Testis (tissue), 5 donors: ENCODE measurements at places on chromosomes 5 and 9. TPM values are rescaled to one million over a fixed set of nuclear protein-coding genes. Genes with fewer than 3 reads are reported as not detected.
A peak's percentile ranks its signal among the peaks of the same experiment; 100 is the strongest.

DNA sequence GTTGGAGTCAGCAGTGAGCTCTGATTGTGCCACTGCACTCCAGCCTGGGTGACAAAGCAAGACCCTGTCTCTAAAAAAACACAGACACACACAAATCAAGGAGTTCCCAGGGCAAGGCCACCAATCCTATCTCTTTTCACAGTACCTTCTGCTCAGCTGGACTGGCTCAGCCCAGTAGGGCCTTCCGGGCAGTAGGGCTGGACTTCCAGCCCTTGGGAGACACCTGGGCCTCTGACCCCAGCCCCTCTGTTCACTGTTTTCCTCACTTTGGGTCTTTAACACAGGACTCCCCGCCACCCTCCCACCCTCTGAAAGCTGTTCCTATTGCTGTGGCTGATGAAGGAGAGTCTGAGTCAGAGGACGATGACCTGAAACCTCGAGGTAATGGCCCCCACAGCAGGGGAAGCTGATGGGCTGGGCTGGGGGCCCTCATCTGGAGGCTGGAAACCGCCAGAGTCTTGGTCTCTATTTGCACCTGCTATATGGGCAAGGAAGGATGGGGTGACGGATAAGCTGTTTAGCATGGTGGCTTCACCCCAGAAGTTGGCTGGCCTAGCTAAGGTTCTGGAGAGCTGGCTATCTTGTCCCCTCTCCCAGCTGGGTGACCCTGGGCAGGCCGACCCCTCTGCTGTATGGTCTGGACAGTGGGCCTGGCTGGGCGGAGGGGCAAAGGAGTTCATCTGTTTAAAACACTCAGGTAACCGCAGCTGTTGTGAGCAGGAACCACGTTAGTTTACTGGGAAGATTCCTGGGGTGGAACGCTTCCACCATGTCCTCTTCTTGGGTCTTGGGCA is 25.6 kb downstream of the USP20 start:
- no peak for DNase-seq

DNA sequence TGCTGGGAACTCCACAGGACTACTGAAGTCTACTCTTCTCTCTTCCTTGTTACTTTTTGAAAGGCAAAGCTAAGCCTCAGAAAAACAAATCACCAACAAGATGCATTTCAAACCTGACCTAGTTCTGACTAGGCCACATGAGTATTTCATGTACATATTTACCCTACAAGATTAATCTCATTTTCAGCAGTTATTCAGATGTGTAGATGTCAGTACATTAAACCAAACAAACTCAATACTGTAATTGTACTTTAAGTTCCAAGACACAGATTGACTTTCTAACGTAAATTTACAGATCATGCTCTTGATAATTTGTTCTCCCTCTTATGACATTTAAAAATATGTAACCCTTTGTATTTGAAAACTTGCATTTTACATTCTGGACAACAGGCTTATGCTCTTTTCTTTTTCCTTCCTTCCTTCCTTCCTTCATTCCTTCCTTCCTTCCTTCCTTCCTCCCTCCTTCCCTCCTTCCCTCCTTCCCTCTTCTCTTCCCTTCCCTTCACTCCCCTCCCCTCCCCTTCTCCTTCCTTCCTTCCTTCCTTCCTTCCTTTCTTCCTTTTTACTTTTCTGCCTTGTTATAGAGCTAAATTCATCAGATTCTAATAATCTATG is 1653.4 kb downstream of the EFNA5 start:
- DNase-seq, result no peak

GRCh38 chr9:5851445-5851844 is 18.5 kb upstream of the ERMP1 start:
- no peak for DNase-seq

GRCh38 chr9:14437354-14438231 is 123.7 kb upstream of the NFIB start:
- DNase-seq, result peak; percentile 56

- no peak for DNase-seq
Observed at GRCh38 chr9:27622693-27623340, 49.5 kb upstream of the C9orf72 start.

- no peak for DNase-seq
Observed at GRCh38 chr9:16294133-16294770, 576.2 kb downstream of the BNC2 start.

DNA sequence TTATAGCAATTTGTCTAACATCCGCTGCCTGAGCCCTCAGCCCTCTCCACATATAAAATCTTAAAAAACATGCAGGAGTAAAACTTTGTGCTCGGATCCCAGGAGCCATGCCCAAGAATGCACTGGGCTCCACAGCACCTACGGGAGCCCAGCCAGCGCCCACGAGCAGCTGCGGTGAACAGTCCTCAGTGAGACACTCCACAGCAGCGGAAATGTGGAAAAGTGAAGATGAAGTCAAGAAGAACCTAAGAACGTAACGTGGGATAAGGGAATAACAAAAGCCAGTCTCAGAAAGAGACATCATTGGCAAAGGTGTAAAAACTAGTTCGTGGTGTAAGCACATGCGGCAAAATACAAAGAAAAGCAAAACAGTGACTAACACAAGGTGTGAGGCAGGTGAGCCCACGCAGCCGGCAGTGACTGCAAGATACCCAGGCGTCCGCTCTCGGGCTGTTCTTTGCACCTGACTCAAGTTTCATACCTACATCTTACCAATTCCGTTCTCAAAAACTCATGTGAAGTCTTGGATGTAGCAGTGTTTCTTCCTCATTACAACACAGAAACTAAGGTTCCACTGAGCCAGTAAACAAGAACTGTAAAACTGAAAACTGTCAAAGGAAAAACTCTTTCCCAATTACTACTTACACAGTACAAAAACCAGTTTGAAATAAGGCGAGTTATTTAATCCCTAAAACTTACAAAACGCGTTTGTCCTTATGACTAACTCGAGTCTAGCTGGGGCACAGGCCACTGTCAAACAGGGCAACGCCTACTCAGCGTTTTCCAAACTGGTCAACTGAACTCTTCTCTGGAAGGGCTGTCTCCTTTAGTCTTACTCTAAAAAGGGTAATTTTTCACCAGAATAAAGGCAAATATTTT is 1.7 kb downstream of the CAMSAP1 start:
- no peak for DNase-seq

- no peak for DNase-seq
Observed at GRCh38 chr5:147610798-147611197, 100.9 kb upstream of the DPYSL3 start.

DNA sequence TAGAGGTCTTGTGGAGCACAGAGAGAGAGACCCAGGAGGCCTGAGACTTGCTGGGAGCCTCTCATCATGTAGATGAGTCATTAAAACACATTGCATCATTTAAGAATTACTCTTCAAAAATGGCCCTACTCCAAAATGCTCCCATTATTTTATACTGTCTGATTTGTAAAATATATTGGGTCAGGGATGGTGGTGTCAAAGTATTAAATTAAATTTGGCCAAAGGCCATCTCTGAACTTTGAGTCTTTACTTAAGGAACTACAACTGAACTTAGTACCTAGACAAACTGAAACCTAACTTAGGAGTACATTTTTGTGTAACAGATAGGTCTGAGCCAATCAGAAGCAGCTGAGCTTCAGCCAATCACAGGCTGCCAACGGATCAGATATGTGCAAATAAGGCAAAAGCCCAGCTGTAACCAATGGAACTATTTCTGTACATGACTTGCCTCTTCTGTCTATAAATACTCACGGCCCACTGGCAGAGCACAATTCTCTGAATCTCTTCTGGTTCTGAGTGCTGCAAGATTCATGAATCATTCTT is 657.2 kb downstream of the TLE1 start:
- DNase-seq, result peak; percentile 19

GRCh38 chr9:126499005-126499910 is 114.5 kb upstream of the LMX1B start:
- DNase-seq, result peak; percentile 38

GRCh38 chr5:177367323-177367848 is 9.7 kb downstream of the RGS14 start:
- no peak for DNase-seq

- peak; percentile 88 for DNase-seq
Observed at GRCh38 chr9:14428781-14429230, 114.9 kb upstream of the NFIB start.

- DNase-seq, result peak; percentile 88
Observed at GRCh38 chr5:10301842-10302610, 5.7 kb downstream of the CMBL start.

GRCh38 chr9:127282611-127283010 is 18.0 kb downstream of the GARNL3 start:
- DNase-seq, result no peak

- DNase-seq, result peak; percentile 94
Observed at GRCh38 chr5:81233080-81233634, at the start of gene CKMT2. Gene CKMT2 (plus strand): TSS chr5:81233322. CDS start chr5:81251133, 17,811 bp downstream.

- DNase-seq, result no peak
Observed at GRCh38 chr5:170538096-170538465, 34.3 kb downstream of the KCNIP1 start.

DNA sequence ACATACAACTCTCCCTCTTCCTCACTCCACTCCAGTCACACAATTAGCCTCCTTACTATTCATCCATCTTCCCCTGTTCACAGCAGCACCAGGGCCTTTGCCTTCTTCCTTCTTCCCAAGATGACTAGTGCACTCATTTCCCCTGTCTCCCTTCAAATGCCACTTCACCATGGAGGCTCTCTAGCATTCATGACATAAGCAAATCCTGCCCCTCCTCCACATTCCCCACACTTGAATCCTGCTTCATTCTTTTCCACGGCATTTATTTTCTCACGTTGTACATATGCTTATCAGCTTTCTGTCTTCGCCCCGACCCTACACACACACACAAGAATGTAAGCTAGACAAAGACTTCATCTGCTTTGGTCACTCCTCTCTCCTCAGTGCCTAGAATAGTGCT is 133.3 kb downstream of the CDK5RAP2 start:
- DNase-seq, result no peak

- DNase-seq, result no peak
Observed at GRCh38 chr9:134358026-134358661, 31.9 kb downstream of the RXRA start.

GRCh38 chr9:98796364-98797101 is at the start of gene ANKS6:
Gene ANKS6 (minus strand): TSS chr9:98796555. CDS start chr9:98796491, 64 bp downstream.
- DNase-seq, result peak; percentile 87

- no peak for DNase-seq
Observed at GRCh38 chr5:5192681-5193080, 52.6 kb downstream of the ADAMTS16 start.

DNA sequence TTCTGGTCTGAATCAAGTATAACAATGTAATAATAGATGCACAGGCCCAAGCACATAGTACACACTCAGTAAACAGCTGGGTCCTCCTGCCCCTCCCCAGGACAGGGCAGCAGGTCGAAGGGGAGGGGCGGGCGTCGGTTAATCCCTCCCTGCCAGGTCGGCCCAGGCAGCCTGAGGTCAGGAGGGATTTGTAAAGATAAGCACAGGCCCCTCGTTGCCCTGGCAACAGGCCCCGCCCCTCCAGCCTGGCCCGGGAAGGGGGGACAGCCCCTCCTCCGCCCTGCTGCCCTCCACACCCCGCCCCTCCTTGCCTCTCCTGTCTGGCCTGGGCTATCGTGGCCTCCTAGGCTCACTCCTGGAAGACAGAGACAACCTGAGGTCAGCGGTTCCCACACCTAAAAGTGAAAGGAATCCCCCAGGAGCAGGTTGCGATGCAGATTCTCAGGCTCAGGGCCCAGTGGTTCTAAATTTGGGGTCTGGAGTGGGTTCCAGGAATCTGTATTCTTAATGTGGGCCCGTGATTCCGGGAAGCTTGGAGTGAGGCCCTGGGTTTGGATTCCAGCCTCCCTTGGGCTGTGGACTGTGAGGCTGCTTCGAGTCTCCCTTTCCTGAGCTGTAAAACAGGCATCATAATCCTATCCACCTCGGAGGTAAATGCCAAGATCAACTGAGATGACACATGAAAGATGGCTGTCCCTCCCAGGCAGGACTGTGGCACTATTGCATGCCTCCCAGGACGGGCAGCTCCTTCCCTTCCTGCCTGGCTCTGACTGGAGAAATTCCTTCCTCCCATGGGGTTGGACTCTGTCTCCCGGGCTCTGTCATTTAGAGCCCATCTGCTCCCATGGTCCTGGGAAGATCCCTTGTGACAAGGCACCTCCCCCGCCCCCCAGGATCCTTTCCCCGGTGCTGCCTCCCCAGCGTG is 4.4 kb downstream of the CRB2 start:
- no peak for DNase-seq

- DNase-seq, result no peak
Observed at GRCh38 chr5:133863857-133864585, 104.4 kb downstream of the C5orf15 start.

DNA sequence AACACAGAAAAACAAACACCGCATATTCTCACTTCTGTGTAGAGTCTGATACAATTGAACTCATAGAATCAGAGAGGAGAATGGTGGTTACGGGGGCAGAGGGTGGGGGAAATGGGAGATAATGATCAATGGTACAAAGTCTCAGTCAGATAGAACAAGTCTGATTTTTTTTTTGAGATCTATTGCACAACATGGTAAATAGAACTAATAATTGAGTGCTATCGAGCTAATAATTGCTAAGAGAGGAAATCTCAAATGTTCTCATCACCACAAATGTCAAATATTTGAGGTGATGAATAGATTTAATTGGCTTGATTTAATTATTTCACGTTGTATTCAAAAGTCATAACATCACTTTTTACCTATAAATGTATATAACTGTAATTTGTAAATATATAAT is 121.0 kb upstream of the SPIN1 start:
- no peak for DNase-seq

GRCh38 chr5:6849316-6850105 is 136.3 kb downstream of the TENT4A start:
- no peak for DNase-seq

GRCh38 chr5:113223315-113223714 is 211.5 kb downstream of the TSSK1B start:
- no peak for DNase-seq

DNA sequence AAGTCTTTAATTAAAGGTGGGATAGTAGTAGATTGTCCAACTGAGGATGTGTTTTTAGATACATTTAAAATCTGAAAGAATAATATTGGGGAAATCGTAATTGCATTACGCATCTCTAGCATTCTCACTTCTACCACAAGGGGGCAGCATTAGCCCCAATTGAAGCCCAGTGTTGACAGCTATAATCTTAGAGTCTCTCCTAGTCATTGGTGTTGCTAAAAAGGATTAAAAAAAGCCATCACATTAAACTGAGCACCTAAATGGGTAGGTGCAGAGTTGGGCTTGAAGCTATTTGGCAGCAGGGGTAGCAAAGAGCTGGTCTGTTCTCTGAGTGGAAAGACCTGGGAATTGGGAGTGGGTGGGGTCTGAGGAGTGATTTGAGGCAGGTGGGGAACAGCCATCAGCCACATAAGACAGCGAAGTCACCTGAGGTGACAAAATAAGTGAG is 177.2 kb downstream of the OSTF1 start:
- DNase-seq, result peak; percentile 77

- no peak for DNase-seq
Observed at GRCh38 chr5:14445013-14445412, 136.6 kb upstream of the OTULINL start.

The STK32A gene
- 3.9 TPM for polyA plus RNA-seq

The ENTR1 gene
- polyA plus RNA-seq, result 69.1 TPM

The DEPDC1B gene
- 23.6 TPM for polyA plus RNA-seq

The PLAC8L1 gene
- polyA plus RNA-seq, result 27.7 TPM

The CPEB4 gene
- polyA plus RNA-seq, result 29.4 TPM

The RGS7BP gene
- polyA plus RNA-seq, result 0.63 TPM

The DPM2 gene
- 46.6 TPM for polyA plus RNA-seq

The PCDHGC4 gene
- 0.57 TPM for polyA plus RNA-seq

The IL9 gene
- polyA plus RNA-seq, result not detected

The PHF24 gene
- 44.8 TPM for polyA plus RNA-seq

The SH3TC2 gene
- 32.4 TPM for polyA plus RNA-seq

The TSLP gene
- polyA plus RNA-seq, result 1.2 TPM
